NCI-H526 treated with DMSO at 0.1 percent for 48 hours (cell line): ENCODE measurements at places on chromosomes 11 and 22.

DNA sequence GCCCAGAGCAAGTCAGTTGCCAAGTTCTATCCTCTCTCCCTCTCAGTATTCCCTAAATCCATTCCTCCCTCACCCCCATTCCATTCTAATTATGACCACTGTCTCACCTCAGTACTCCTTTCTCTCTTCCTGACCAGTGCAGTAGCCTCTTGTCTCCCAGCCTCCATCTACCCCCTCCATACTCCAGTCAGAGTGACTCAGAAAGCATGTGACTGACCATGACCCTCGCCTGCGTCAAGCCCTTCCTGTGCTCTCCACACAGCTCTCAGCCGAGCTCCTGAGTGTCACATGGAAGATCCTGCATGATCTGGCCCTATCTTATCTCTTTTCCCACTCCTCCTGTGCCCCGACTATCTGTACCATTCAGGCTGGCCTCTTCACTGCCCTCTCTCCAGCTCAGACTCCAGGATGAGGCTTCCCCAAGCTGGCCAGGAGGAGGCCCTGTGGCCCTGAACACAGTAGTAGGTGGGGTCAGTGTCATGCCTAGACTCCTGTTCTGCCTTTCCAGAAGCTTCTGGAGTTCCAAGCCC lies 42.6 kb downstream of the NEU3 start:
- no peak for DNase-seq

GRCh38 chr11:78577495-78577894 lies 2.8 kb upstream of the NARS2 start:
- no peak for DNase-seq

DNA sequence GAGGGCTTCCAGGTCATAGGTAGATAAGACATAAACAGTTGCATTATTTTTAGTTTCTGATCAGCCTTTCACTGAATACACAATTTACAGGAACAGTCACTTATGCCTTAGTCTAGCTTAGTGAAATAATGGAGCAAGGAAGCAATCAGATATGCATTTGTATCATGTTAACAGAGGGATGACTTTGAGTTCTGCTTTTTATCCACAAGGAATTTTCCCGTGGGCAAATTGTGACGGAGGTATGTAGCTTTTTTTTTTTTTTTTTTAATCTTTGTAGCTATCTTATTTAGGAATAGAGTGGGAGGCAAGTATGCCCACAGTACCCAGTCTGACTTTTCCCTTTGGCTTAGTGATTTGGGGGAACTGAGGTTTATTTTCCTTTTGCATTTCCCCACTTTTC lies 3.4 kb upstream of the NLRP10 start:
- DNase-seq, result no peak

DNA sequence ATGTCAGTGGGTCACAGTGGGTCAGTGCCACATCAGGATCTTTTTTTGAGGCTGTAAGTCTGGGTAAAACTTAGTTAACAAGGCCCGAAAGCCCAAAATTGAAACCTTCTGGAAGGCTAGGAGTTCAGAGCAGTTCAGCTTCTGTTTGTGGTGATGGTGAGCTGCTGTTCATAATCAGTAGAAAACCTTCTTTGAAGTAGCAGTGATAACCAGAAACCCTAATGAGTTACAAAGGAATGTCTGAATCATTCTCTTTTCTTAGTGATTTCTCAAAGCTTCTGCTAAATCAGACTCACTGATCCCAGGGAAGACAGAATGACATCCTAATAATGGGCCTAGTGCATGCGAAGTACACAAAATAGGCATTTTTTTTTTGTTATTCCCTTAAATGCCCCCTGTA lies 124.7 kb downstream of the PARVA start:
- no peak for DNase-seq

DNA sequence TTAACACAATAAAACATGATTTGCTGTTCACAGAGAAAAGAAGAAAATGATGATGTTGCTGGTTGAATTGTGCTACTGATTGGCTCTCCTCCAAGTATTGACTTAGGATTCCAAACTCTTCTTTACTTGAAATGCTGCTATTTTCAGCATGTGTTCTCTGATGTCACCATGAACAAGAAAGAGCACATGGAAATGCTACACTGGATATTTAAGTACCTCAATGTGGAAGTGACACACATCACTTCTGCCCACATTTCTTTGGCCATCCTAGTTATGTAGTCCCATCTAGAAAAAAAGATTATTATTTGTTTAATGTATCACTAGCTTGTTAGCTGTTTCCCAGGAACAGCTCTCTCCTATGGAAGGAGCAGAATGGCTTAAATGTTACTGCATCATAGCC lies 27.2 kb downstream of the OR52B2 start:
- no peak for DNase-seq

DNA sequence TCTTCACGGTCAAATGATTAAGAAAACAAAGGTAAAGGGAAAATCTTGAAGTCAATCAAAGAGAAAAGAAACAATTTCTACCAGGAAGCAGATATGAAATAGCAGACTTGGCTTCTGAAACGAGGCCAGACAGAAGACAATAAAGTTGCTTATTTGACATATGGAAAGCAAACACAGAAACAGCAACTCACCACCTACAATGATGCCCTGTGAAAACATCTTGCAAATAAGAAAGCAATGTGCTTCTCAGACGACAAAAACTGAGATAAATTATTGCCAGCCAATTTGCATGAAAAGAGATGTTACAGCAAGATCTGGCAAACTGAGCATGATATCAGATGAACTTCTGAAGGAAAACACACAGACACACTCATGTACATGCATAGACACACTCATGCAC lies 45.9 kb upstream of the CTSC start:
- peak; percentile 83 for DNase-seq
